ENCODE measurements at places on chromosomes 16 and 17.

DNA sequence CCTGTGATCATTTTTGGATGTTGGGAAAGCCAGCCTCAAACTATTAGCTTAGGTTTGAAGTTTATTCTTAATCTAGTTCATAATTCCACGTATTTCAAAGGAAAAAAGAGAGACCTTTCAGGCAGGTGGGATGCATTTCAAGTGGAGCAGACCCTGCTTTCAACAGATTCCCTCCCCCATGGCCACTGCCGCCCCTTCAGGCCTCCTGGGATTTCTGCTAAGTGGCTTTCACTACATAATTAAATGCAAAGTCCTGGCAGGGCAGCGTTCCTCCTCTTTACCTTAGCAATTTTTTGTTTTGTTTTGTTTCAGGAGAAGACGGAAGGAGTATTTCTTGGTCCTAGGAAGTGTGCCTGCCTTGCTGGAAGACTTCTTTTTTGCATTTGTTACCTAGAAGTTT, 36.6 kb downstream of the MAF start:
- DNase-seq: no peak

- DNase-seq: no peak
Measured at GRCh38 chr16:1770328-1771187, 785 bp downstream of the NME3 start.

GRCh38 chr17:74393346-74393942, 26.1 kb downstream of the GPR142 start:
- no peak for DNase-seq

DNA sequence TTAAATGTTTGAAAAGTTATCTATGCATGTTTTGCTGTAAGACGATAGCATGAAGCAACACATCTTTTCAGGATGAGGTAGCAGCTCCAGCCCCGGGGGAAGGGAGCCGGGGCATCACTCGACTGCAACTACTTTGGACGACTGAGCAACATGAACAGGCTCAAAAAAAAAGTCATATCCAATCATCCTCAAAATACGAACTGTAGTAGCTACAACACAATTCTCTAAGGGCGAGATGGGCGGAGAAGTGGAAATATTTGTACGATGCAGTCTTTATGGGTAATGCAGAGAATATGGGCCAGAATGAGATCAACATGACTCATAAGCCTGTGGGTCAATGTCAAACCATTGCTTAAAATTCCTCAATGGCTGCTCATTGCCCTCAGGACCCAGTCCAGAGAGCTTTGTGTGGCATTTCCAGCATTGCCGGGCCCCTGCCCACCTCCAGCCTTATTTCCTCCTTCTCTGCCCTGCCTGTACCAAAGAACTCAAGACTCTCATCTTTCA, 17.7 kb upstream of the SMURF2 start:
- no peak for DNase-seq

DNA sequence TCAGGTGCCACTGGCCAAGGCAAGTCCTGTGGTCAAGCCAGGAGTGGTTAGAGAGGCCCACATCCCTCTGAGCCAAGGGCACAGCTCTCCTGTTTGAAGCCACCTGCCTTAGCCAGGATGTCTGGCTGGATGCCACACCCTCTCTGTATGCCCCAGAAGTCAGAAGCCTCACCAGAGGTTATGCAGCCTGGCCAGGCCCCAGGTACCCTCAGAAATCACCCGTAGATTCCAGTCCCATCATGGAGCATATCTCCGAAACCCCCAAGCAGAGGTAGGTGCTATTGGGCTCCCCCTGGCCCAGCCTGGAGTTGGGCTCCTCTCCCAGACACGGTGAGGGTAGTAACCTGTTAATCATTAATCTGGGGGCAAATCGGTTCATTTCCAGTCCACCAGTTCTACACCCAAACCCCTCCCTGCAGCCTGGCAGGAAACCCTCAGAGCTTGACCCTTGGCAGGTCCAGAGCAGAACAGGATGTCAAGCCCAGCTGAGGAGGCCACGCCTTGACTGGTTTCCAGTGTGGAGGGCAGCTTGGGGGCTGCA, 60.6 kb upstream of the TMEM97 start:
- DNase-seq: no peak

DNA sequence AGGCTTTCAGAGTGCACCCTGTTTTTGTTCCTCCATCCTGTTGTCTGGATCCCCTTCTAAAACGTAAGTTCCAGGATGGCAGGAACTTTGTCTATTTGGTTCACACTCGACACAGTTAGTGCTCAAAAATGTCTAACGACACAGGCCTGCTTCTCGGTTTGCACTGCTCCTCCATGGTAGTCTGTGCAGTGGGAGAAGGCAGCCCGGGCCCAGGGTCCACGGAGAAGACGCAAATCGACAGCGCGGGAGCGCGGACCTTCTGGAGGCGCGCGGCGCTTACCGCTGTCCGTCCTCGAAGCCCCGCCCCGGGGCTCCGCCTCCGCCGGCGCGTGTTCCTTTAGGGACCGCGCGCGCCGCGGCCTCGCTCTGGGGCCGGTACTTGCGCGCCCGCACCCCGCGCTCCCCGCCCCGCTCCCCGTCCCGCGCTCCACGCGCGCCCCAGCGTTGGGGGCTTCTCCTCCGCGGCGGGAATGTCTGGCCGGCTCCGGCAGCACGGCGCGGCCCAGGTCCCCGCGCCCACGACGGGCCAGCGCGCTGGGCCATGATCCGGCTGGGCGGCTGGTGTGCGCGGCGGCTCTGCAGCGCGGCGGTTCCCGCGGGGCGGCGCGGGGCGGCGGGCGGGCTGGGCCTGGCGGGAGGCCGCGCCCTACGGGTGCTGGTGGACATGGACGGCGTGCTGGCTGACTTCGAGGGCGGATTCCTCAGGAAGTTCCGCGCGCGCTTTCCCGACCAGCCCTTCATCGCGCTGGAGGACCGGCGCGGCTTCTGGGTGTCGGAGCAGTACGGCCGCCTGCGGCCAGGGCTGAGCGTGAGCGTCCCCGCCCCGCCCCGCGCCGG, at the start of gene NT5M:
Gene NT5M, plus strand, starts transcription at position 364 of the 837 bp plus-strand sequence. Its CDS starts 178 bp downstream, at position 542.
- peak; percentile 51 for DNase-seq

DNA sequence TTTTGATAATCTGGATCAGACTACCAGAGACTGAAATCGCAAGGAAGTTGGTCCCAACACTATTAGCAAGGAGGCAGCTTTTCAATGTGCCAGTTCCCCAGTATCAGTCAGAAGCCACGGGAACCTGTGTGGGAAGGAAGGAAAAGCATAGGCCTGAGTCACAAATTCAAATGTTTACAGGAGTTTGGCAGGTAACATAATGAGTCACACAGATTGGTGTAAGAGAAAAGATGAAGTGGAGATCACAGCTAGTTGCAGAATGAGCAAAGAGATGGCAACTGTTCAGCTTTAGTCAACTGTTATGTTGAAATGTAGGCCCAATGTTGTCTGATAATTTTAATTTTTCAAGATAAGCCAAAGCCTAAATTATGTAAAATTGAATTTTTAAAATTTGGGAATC, 28.1 kb upstream of the ITGA2B start:
- DNase-seq: no peak

- DNase-seq: no peak
Measured at GRCh38 chr16:85431431-85432124, 181.5 kb upstream of the GSE1 start.

DNA sequence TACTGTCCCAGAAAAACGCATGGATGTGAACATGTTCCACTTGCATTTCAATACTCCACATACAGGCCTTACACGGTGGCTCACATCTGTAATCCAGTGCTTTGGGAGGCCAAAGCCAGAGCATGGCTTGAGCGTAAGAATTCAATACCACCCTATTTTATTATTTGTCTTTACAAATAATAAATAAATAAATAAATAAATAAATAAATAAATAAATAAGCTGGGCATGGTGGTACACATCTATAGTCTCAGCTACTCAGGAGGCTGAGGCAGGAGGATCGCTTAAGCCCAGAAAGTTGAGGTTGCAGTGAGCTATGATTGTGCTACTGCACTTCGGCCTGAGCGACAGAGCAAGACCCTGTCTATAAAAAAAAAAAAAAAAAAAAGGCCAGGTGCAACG, 53.9 kb downstream of the PLXDC1 start:
- DNase-seq: no peak

DNA sequence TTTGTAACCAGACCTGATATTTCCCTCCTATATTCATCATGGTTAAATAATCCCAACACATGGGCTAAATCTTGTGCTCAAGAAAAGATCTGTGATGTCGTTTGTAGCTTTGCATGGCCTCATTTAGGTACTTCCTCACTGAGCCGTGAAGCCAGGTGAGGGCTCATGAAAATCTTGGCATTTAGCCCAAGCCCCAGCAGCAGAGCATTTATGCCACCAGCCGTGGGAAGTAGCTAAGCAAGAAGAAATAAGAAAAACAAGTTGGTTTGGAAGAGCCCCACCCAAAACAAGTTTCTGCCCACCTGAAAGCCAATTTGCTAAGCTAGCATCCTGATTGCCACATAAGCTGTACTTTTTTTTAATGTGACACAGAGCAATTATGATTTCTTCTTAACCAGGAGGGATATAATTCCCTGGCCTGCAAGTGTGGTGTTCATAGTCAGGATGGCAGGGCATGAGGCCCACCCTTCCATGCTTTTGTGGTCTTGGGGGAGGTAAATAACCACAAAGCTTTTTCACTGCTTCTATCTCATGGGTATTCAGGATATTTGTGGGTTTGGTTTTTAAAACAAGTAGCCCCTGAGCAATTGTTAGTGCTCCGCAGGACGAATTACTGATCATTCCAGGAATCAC, 10.5 kb downstream of the TMIGD1 start:
- DNase-seq: no peak

- peak; percentile 94 for DNase-seq
Measured at GRCh38 chr16:67480833-67481560, at the start of gene ATP6V0D1. TSS of gene ATP6V0D1 (minus strand) at chr16:67481157. CDS start at chr16:67481086, 71 bp downstream.

- DNase-seq: no peak
Measured at GRCh38 chr17:57506774-57507127, 238.3 kb downstream of the CCDC182 start.

GRCh38 chr16:57799600-57800199, 2.6 kb downstream of the KIFC3 start:
- peak; percentile 78 for DNase-seq

DNA sequence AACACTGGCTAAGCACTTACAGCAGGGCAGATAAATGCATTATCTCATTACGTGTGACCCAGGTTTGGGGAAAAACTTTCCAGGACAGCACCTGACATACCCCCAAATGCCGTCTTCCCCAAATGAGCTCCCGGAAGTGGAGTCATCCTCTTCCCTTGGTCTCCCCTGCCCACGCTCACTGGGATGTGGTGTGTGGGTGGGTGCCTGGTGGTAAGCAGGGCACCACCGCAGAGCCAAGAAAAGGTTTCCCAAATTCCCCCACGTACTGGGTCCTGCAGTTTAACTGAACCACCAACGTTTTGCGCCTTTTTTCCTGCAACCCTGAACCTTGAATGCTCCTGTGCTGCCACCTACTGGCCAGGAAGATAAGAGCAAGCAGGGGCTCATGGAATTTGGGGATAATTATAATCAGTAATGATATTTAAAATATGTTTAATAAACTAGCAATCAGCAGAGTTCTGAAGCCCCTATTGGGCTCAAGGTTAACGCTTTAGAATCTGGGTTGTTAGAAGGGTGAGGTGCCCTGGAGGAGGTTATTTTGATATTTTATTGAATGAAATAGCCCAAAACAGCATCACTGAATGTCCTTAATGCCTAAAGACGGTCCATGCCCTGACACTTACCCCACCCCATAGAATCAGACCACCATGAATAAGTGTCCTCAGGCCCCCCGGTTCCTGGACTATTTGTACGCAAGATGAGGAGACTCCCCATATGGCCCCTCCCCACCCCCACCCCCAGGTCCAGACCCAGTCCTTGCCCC, 8.0 kb downstream of the SPPL2C start:
- DNase-seq: peak; percentile 75

DNA sequence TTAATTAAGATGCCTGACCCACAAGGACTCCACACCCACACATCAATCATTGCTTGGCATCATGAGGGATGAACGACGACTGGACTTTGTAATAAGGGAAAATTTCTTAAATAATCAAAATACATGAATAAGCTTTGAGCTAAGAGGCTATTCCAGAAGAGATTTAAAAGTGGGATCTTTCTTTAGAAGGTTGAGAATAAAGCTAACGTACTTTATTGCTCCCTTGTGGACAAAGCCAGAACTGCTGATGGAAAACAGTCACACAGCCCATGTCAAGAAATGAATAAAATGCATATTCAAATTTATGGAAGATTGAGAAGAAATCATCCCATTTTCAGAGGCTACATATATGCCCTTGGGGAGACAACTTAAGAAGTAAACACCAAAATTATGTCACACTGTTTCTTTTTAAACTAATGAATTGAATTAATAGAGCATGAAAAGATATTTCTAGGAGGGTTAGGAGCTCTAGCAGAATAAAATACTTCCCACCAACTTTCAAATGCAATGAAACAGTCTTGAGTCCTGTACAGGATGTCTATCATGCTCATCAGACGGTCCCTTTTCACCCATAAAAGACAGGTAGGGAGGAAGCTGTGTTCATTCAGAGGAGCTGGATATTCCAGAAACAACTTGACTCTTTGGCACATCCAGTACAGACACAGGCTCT, 60.2 kb upstream of the PHOSPHO1 start:
- peak; percentile 72 for DNase-seq

DNA sequence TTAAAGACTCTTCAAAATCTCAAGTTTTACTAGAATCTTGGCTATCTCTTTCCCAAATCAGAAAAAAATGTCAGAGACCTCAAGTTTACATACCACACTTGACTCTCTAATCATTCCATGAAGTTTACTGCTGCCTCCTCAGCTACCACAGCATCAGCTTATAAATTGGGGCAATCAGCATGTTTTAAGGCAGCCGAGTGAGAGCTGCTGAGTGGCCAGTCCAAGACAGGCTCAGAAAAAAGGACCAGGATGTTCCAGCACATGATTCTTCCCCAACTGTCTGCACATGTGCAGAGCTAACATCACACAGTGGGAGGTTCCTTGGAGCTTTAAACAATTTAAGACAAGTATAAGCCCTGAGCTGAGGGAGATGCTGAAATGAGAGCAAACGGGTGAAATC, 140.6 kb upstream of the NUDT7 start:
- no peak for DNase-seq

- DNase-seq: no peak
Measured at GRCh38 chr16:69870761-69871160, 80.4 kb upstream of the CLEC18A start.

GRCh38 chr16:51113236-51114125, 37.6 kb downstream of the SALL1 start:
- no peak for DNase-seq

GRCh38 chr16:51062039-51062438, 89.0 kb downstream of the SALL1 start:
- DNase-seq: no peak

DNA sequence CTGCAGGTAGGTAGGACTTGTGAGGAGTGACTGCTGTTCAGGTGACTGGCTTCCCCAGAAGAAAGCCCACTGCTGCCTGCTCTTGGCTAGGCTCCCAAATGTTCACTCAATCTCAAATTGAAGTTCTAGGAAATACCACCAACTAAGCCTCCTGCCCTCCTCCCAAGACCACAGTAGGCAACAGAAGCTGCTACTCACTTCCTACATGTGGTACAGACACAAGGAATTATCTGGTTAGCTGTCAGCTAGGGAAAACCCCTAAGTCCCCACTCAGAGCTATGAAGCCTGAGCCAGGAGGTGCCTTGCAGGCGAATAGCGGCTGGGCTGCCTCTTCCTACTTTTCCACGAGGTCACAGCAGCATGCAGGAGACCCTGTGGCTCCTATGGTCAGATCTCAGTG, 4.9 kb downstream of the FBXO39 start:
- DNase-seq: no peak

- peak; percentile 43 for DNase-seq
Measured at GRCh38 chr16:29126057-29126494, 141.2 kb downstream of the LAT start.
